ENCODE measurements at places on chromosomes 4 and X.

- DNase-seq: no peak
Observed at GRCh38 chr4:87654487-87655044, 4.5 kb downstream of the DMP1 start.

DNA sequence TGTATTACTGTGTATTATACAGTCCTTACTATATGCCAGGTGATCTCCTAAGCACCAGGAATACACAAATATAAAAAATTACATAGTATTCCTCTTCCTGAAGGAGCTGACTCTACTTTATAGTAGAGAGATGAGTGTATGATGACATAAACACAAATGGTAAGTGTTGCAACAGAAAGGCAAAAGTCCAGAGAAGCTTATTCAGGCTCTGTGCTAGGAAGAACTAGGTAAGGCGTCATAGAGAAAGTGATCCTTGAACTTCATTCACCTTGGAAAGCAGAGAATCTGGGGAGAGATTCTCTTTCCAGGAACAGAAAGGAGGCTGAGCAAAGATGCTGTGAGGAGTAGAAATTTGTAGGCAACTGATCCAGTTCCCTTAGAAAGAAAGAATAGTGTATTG is 115.0 kb upstream of the KCNIP4 start:
- DNase-seq: no peak

DNA sequence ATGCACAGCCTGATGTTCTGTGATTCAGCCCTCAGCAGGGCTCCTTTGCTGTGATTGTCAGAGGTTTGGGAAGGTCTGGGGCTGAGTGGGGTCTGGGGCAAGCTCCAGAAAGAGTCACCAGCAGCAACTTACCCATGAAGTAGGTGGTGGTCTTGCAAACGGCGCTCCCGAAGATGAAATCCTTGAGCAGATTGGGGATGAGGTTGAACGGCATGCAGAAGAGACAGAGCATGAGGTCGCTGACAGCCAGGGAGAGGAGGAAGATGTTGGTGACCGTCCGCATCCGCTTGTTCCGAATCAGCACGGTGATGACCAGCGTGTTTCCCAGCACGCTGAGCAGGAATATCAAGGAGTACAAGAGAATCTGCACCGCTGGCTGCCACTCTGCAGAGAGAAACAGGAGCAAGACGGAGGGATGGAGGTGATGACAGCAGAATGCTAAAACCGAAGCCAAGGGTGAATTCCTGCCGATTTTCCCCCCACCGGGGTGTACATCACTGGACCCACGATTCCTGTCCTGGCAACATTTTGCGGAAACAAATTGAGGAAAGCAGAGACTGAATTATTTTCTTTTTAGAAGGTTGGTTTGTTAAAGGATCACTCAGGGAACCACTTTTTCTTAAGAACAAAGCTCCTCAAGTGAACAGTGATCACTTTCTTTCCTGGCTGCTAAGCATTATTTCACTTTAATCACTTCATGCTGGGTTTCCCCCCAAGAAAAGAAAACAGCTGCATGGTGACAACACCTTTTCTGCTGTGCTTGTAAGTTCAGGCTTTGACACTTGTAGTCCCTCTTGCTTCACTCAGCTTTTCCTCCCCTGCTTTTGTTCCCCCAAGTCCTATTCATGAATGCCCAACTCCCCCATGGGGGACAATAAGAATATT is 941 bp downstream of the CCKAR start:
- DNase-seq: no peak

- DNase-seq: no peak
Observed at GRCh38 chr4:52032005-52032404, 6.1 kb downstream of the SGCB start.

DNA sequence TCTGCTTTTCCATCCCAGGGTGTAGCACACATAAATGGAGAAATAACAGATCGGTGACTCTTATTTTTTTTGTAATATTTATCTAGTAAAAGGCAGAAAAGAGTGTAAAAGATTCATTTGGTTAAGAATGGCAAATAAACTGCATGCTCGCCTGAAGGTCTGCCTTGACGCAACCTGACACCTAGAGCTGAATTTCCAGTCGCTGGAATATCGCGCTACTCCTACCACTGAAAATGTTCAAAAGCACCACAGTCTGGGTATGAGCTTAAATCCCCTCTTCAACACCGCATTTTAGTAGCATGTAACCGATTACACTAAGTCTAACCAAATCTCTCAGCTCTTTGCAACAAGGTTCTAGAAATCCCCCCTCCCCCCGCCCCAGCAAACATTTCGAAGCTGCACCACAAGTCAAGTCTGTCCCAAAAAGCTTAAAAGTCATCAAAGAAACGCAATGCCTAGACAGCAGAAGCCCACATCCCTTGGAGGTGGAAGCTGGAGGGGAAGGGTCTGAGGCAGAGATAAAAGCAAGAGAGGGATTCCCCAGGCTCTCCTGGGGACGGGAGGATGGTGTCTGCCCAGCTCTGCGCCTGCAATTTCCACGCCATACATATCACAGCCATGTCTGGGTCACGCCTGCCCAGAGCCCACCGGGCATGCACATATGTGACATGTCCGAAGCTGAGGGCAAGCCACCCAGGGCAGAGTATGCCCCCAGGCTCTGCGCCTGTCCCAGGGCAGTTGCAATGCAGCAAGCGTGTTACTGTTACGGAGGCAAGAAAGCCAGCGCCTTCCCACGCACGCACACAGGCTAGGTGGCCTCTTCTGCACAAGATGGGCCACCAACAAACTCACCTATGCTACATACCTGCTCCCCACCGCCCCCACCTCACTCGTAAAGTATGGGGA is 1.4 kb downstream of the FGF13 start:
- DNase-seq: no peak

DNA sequence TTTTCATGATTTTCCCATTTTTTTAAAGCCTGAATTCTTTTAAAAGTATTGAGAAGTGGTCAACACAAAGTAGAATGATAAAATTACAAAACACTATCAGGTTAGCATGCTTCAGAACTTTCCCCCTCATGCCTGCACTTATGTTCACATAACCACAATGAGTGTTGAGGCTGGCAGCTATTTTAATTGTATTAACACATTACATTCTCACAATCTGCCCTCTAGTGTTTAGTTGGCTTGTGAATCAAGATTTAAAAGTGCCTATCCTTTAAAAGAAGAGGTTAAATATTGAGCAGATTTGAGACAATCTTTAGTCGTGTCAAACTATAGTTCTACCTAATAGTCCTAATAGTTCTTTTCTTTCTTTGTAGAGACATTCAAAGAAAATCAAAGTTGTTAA is 93.6 kb upstream of the NAP1L5 start:
- DNase-seq: no peak

DNA sequence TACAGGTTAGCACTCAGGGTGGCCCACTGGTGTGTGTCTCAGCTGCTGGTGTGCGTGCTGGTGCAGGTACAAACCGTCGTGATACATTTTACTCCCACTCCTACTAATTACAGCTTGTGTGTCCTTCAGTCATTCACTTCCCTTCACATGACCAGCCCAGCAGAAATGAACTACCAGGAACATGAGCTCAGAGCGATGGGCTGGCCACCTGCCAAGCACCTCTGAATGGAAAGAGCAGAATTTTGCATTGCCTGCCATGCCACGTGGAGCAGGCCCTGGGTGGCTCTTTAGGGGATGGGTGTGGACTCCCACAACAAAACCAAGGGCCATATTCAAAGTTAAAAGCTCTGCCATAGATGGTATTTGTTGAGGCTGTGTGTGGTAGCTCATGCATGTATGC is 58.9 kb upstream of the PGM2 start:
- DNase-seq: no peak

- DNase-seq: no peak
Observed at GRCh38 chr4:130393642-130394041, 1297.7 kb downstream of the C4orf33 start.

DNA sequence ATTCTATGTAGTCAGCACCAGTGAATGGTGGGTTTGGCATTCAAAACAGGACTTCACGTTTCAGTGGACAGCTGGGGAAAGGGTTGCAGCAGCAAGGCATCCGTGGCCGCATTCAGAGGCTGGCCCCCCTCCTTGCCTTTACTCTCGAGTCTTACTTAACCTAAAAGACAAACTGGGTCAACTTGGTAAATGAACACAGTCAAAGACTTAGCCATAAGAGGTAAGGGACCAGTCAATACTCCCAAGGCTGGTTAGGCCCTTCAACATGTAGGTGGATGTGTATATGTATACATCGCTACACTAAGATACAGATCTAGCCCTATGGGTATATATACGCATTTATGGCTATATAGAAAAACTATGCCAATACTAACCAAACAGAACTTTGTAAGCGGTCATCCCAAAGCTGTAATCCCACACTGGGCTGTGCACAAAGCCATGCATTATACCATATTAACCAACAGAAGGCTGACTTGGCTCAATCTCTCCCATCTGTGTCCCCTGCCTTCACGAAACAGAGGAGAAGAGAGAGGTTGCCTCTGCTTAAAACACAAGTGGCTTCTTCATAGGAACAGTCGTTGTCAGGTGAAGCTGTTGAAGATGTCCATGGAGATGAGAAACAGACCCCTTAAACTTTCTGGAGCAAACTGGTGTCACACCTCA is 61.9 kb downstream of the TSC22D3 start:
- no peak for DNase-seq

- no peak for DNase-seq
Observed at GRCh38 chr4:133320576-133321170, 171.6 kb downstream of the PCDH10 start.

GRCh38 chrX:106932492-106932923 is 12.3 kb downstream of the CLDN2 start:
- DNase-seq: no peak

GRCh38 chr4:151901631-151902030 is 140.8 kb upstream of the GATB start:
- DNase-seq: no peak

GRCh38 chr4:107125496-107125895 is 89.4 kb upstream of the DKK2 start:
- no peak for DNase-seq

- DNase-seq: no peak
Observed at GRCh38 chrX:74705269-74705668, 90.8 kb upstream of the RLIM start.

DNA sequence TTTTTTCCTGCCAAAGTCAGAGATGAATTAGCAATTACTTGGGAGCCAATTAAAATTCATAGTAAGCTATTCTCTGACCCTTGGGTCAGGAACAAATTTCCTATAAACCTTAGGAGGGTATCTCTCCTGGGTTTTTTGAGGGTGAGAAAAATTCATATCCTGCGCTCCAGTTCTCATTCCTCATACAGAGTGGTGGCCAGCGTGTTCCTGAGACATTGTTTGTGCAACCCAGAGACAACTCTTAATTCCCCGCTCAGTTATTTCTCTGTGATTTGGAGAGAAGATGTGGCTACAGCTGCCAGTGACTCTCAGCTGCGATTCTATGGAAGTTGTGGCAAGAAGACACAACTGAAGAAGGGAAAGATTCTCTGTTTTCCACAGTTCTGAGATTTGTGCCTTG is 37.9 kb upstream of the CBR4 start:
- DNase-seq: no peak

DNA sequence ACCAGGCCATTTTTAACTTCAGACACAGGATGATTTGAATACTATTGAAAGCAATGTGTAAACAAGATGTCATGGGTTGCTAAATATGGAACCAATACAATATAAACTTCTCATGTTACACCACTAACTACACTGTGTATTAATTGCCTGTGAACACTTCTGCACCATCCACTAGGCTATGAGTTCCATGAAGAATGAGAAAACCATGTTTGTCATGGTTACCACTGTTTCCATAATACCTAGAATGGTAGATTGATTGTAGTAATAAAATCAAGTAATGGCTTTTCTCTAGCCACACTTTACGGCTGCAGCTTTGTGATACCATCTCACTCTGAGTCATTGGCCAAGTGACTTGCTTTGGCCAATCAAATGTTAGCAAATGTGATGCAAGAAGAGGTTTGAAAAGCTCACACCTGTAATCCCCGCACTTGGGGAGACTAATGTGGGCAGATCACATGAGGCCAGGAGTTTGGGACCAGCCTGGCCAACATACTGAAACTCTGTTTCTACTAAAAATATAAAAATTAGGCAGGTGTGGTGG is 19.9 kb upstream of the CYBB start:
- no peak for DNase-seq

GRCh38 chrX:48489892-48490291 is 13.9 kb downstream of the FTSJ1 start:
- DNase-seq: no peak

GRCh38 chr4:6620891-6621555 is 19.5 kb upstream of the MRFAP1 start:
- DNase-seq: no peak

- DNase-seq: no peak
Observed at GRCh38 chrX:77771601-77772000, 14.4 kb downstream of the ATRX start.

- DNase-seq: no peak
Observed at GRCh38 chr4:173685831-173686210, 155.8 kb upstream of the HAND2 start.

- no peak for DNase-seq
Observed at GRCh38 chrX:133046601-133047000, 50.3 kb downstream of the USP26 start.

GRCh38 chrX:153728095-153728494 is 3.4 kb downstream of the ABCD1 start:
- DNase-seq: no peak

GRCh38 chrX:49186125-49187027 is at the start of gene PRICKLE3:
Gene PRICKLE3, minus strand, starts transcription at chrX:49186373. Its CDS starts 76 bp downstream, at chrX:49186297.
- peak; percentile 69 for DNase-seq

- no peak for DNase-seq
Observed at GRCh38 chr4:186819342-186820086, 95.9 kb upstream of the FAT1 start.

- no peak for DNase-seq
Observed at GRCh38 chr4:168614281-168615057, 117.6 kb downstream of the PALLD start.

DNA sequence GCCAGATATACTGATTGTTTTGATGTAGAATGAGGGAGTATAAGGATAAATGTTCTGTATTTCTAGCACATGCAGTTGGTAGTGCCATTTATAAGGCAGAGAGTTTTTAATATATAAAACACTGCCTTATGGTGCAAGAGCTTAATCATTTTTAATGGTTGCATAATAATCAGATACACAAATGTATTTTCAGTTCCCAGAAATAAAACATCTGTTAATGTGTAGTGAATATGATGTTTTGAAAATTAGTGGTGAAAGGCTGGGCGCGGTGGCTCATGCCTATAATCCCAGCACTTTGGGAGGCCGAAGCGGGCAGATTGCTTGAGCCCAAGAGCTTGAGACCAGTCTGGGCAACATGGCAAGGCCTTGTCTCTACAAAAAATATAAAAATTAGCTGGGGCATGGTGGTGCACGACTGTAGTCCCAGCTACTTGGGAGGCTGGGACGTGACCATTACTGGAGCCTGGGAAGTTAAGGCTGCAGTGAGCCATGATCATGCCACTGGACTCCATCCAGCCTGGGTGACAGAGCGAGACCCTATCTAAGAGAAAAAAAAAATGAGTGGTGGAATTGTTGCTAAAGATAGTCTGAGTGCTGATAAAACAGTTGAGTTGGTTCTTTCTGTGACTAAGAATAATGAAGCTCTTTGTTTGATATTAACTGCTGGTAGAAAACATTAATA is 29.3 kb downstream of the CLCN3 start:
- no peak for DNase-seq

- DNase-seq: no peak
Observed at GRCh38 chrX:20913760-20914159, 460.5 kb upstream of the CNKSR2 start.

All from activated CD4-positive, CD25-positive, alpha-beta regulatory T cell treated with anti-CD3 and anti-CD28 coated beads, Interleukin-2, amount 50 U/mL, for 72 hours (primary cell).